ENCODE measurements at places on chromosomes 13 and 19.

DNA sequence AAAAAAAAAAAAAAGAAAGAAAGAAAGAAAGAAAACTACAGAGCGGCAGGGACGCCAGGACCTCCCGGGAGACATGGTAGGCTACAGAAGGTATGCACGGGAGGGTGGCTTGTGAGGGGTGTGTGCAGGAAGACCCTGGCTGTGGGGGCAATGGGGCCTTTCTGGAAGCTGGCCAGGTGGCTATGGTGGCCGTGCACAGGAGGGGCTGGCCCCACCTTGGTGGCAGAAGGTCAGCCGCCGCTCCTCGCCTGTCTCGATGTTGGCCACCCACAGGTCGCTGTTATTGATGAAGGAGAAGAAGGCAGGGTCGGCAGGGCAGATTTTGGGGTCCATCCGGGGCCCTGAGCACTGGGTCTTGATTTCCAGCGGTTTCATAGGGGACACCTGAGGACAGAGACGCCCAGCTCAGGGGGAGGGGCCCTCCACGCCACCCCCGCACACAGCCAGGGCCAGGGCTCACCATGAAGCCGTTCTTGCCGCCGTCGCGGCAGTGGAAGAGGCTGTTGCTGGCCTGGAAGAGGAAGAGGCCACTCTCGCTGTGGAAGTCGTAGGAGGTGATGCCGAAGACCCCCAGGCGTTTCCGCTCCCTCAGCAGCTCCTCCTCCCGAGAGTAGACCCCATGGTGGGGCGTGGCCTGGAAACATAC is 19.8 kb downstream of the DPP9 start:
- DNase-seq: no peak

- DNase-seq: no peak
Observed at GRCh38 chr13:114080739-114081561, 51.5 kb downstream of the RASA3 start.

DNA sequence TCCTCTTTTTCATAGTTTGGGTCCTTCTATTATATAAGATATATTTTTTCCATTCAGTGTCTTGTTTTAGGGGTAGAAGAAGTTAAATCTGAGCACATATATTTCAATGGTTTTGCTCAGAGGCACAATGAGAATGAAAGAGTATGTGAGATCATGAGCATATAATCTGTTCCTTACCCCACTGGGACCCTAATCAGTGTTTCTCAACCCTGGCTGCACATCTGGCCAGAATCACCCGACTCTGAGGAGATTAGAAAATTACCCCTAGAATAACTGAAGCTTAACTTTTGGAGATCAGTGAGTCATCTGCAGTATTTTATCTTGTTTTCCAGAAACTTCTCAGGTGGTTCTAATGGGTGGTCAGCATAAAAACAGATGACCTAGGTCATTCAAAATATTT is 782 bp downstream of the CYSLTR2 start:
- no peak for DNase-seq

GRCh38 chr13:76874479-76874878 is 11.7 kb downstream of the KCTD12 start:
- no peak for DNase-seq

DNA sequence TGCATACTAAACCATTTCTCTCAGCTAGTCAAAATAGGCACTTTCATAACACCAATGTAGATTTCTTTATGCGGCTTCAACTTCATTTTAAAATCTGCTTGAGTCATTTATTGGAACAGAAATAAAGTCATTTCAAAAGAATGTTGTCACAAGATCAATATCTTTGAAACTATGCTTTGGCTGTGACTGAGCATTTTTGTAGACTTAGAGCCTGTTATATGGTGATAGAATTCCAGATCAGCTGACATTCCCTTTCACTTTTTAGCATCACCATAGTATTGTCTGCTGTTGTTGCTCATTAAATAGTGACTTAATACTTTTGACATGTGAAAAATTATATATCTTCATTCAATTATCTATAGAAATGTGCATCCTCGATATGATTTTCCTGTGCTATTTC is 279.2 kb upstream of the PRR20A start:
- DNase-seq: no peak

DNA sequence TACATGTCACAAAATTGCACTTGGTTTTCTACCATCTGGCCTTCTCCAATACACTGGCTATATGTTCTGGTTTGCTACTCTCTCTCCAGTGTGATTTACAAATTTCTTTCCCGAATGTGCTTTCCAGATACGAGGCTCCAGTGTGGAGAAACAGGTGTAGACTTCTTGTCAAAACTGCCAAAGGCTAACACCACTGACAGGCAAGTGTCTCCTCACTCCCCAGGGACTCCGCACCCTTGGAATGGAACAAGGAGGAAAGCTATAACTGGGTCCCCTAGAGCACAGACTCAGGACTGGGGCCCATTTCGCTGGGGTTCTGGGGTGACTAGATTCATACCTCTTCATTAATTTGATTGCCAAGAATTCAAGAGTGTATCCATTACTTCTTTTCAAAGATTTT is 161.8 kb downstream of the FOXO1 start:
- no peak for DNase-seq

- DNase-seq: no peak
Observed at GRCh38 chr19:16969135-16969534, 57.5 kb downstream of the CPAMD8 start.

DNA sequence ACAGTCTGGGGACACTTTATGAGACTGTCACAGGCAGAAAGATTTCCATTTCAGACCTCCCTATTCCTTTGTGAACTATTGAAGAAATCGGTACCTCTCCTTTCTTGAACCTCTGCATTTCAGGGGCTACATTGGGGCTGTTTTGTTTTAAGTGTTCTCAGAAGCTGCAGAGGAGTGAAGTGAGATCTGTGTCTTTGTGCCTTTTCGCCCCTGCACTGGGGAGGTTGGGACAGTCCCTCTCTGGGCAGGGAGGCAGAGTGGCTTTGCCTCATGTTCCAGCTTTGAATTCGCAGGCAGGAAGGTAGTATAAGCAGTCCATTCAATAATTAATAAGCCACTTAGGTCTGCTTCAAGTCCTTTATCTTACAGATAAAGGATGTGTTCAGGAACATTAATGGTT is 9.5 kb upstream of the AMER2 start:
- DNase-seq: no peak

- no peak for DNase-seq
Observed at GRCh38 chr13:21175656-21176214, 617 bp downstream of the SKA3 start.

GRCh38 chr19:13530720-13531119 is 24.4 kb upstream of the CACNA1A start:
- DNase-seq: no peak

DNA sequence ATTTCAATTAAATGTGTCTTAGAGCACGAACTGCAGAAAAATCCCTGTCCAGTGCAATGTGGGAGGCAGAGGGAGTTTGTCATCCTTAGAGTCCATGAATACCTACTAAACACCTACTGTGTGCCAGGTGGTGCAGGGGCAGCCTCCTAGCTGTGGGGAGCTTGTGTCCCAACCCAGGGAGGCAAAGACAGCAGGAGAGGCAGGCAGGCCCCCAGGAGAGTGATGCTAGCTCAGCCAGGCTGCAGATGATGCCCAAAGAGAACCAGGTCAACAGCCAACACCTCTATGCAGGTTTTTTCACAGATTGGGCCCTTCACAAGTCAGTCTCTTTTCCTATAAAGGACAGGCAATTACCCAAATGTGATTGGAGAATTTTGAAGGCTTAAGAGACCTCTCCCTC is 108.2 kb upstream of the UQCRFS1 start:
- DNase-seq: no peak

Data from amygdala (tissue), 56 donors.